Stimulated activated CD8-positive, alpha-beta memory T cell treated with anti-CD3 and anti-CD28 coated beads, Interleukin-7, amount 100 ng/mL, for 48 hours (primary cell): ENCODE measurements at places on chromosomes 2 and 18.

DNA sequence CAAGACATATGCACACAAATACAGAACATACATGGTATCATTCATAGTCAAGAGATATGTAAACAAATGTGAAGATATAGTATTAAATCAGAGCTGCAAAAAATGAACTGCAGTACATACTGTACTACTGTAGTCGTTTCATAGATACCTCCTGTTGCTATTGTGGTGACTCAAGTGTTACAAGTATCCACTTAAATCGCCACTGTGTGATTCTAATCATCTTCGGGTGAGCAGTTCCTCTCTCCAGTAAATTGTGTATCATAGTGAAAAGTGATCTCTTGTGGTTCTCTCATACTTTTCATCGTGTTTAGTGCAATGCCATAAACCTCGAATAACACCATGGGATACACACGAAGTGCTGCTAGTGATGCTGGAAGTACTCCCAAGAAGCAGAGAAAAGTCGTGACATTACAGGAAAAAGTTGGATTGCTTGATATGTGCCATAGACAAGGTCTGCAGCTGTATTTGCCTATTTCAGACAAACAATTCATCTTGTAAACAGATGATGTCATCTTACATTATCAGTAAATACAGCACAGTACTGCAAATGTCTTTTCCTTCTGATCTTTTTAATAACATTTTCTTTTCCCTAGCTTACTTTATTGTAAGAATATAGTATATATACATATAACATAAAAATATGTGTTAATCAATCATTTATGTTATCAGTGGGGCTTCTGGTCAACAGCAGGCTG lies 222.2 kb downstream of the BCL11A start:
- DNase-seq: no peak

- no peak for DNase-seq
Observed at GRCh38 chr2:168781191-168781817, 21.1 kb upstream of the NOSTRIN start.

- DNase-seq: no peak
Observed at GRCh38 chr2:133200684-133201421, 367.4 kb downstream of the NCKAP5 start.

GRCh38 chr18:30748541-30748940 lies 294.0 kb downstream of the DSC3 start:
- no peak for DNase-seq

DNA sequence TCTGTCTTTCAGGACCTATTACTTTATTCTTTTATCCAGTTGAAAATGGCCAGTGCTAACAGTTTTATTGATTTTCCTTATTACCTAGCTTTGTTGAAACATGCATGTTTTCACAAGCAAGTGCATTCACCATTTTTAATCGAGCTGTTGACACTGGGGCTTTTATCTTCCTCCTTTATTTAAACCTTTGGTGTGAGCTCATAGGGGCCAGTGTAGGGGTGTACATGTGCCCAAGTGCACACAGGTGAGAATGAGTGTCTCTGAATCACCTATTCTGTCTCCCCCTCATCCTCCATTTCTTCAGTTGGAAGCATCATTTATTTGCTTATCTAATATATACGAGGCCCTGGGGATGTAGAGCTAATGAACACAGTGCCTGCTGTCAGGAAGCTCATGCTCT lies 199.1 kb downstream of the PRKCE start:
- DNase-seq: no peak

- DNase-seq: no peak
Observed at GRCh38 chr2:231369580-231370428, 25.7 kb upstream of the B3GNT7 start.

- peak; percentile 25 for DNase-seq
Observed at GRCh38 chr2:42881732-42882131, 89.3 kb upstream of the HAAO start.

DNA sequence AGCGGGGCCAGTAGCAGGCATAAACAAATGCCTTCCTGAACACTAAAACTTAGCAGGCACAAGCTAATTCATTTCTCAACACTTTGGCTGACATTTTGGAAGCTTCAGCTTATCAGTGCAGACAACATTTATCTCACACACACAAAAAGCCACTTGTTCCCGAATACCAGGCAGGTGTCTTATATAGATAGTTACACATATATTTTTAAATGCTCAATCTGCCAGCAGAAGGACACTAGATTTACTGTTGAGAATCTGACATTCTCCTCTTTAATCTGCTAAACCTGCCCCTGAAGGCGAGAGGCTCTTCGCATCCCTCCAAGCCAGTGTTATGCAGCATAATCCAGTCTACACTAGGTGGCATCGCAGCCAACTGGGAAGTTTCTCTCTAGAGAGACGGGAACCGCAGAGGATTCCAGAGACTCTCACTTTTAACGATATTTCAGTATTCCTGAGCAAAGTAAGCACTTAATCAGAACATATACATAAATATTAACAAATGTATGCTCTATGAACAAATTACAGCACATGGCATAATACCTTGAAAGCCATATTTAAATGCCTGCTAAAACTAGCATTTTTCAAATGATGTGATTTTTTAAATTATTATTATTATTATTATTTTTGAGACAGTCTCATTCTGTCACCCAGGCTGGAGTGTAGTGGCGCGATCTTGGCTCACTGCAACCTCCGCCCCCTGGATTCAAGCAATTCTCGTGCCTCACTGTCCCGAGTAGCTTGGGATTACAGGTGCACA lies 90.2 kb upstream of the SCG2 start:
- no peak for DNase-seq

GRCh38 chr18:73235491-73235890 lies 367.7 kb upstream of the NETO1 start:
- no peak for DNase-seq

DNA sequence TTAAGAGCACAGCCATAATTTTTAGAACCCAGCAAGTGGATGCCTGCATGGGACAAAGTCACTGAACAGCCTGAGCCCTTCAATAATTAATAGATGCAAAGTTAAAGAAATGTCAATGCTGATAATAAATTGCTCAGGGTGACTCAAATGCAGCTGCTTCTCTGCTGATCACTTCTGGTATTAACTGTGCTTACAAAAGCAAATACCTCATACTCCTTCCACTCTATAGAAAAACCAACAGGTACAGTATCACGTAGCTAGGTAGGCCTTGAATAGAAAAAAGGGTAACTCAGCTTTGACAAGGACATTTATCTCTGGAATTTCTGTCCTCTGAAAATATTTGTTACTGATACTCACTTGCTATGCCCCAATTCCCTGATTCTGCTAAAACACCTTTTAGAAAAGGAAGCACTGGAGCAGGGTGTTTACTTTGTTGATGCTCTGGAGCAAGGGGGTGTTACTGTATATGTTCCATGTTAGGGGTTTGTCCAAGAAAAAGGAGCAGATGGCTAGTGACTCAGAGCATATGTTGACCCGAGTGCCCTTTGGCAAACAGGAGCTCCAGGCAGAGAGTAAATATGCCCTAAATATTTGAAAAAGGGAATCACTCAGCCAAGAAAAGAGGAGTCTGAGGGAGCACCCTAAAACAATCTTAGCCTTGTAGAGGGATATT lies 59.1 kb upstream of the RTN4 start:
- no peak for DNase-seq

- no peak for DNase-seq
Observed at GRCh38 chr18:45275367-45276113, 339.7 kb upstream of the SLC14A2 start.

DNA sequence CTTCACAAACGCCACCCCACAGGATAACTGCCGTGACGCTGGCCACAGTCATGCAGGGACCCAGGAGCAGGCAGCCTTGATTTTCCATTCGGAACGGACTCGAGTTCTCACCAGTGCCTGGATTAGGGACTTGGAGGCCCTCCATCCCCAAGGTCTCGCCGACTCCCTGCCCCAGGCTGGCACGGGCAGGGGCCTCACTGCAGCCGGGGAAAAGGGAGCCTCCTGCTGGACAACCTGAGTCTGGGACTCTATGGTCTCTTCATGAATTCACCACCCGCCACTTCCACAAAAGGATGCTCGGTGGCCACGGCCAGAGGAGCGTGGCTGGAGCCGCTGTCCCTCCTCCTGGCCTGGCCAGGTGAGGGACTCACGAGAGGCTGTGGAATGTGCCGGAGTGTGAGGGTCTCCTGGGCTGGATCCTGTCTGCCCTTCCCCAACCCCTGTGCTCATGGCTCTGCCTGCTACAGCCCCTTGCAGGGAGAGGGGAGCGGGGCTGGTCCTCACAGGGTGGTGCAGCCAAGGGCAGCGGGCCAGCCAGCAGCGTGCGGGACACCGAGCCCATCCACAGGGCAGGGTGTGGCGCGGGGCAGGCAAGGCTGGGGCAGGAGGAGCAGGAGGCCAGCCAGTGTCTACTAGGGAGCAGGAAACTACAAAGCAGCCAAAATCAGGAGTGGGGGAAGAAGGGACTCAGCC lies 42.3 kb downstream of the AQP12A start:
- DNase-seq: no peak

DNA sequence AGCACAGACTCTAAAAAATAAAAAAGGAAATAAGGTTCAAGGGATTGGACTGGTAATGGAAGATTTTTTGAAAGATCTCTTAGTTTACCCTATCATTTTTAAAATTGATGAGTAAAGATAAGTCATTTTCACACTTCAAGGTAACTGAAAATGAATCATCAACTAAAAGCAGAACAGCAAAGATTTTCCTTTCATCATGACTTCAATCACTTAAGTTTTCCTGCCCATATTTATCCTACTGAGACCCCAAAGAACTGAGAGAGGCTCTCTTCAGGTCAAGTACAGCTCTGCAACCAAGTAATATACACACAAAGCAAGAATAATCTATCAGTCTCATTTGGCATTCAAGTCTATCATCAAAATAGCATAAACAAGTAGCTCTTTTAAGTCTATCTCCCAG lies 540.7 kb downstream of the METTL4 start:
- DNase-seq: no peak

DNA sequence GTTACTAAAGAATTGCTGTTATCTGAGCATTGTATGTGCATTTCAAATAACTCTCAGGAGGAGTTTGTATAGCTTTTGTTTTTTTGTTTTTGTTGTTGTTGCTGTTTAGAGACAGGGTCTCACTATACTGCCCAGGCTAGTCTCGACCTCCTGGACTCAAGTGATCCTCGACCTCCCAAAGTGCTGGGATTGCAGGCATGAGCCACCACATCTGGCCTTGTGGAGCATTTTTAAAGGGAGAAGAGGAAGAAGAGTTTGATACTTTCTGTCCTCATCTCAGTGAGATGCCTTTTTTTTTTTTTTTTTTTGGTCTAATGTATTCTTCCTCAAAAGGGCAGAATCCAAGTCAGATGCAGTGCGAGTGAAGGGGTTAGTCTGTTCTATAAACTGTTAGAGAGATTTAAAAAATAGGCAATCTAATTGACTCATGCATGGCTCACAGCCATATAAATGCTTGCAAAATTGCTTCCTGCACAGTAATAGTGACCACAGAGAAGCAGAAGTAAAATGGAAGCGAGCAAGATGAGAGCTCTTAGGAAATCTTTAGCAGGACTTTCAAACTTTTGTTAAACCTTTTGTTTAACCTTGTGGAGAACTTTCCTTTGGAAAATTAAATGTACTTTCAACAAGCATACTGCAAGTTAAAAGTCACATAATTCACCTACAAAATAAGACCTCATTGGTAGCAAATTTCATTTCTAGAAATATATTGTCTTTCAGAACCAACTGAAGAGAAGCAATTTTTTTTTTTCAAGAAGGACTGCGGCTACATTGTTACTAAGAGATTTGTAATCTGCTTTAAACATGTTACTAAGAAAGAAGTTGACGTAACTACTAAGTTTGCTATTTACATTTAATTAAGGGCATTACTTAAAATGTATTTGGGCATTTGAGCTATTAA lies 52.3 kb upstream of the ROCK1 start:
- no peak for DNase-seq

- no peak for DNase-seq
Observed at GRCh38 chr2:217924346-217924901, 78.4 kb downstream of the TNS1 start.

DNA sequence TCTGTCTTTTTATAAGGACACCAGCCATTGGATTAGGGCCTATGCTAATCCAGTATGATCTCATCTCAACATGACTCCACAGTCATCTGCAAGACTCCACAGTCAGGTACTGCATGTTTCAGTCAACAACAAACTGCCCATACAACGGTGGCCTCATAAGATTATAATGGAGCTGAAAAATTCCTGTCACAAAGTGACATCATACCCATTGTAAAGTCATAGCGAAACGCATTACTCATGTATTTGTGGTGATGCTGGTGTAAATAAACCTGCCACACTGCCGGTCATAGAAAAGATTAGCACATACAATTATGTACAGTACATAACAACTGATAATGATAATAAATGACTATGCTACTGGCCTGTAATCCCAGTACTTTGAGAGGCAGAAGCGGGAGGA lies 102.2 kb downstream of the TEX51 start:
- no peak for DNase-seq

DNA sequence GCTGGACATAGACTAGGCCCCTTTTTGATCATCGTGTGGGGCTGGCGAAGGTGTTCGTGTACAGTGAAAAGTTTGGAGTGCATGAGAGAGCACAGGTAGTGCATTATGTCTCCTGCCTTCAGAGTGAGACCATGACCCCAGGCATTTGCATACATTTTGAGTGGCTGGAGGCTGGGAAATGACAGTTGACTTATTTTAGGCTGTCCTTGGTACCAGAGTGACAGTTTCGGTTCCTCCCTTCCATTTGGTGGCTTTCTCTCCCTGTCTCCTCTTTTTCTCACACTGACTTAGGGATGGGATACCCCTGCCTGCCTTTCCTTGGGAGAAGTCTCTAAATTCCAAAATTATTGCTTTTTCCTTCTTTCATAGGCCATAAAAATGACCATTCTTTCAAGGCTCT lies 20.1 kb downstream of the SERPINB12 start:
- DNase-seq: no peak

GRCh38 chr2:120564213-120565094 lies 171.2 kb upstream of the GLI2 start:
- DNase-seq: no peak

GRCh38 chr2:239685556-239685955 lies 284.7 kb upstream of the HDAC4 start:
- no peak for DNase-seq

- DNase-seq: no peak
Observed at GRCh38 chr2:147463881-147464520, 380.8 kb upstream of the ACVR2A start.

DNA sequence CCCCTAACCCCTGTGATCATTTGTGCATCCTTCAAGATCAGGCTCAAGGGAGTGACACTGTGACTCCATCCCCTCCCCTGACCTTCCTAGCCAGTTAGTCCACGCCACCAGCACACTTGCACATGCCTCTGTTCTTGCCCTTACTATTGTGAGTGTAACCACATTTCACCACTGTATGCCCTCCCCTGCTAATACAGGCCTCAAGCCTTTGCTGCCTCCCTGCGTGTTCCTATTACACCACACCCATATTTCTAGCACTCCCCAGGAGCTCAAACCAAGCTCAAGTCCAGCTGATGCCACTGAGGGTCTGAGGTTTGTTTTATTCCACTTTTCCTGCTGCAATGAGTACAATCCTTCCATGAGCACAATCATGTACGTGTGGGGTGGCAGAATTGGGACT lies 288.9 kb upstream of the FBXO11 start:
- DNase-seq: no peak

DNA sequence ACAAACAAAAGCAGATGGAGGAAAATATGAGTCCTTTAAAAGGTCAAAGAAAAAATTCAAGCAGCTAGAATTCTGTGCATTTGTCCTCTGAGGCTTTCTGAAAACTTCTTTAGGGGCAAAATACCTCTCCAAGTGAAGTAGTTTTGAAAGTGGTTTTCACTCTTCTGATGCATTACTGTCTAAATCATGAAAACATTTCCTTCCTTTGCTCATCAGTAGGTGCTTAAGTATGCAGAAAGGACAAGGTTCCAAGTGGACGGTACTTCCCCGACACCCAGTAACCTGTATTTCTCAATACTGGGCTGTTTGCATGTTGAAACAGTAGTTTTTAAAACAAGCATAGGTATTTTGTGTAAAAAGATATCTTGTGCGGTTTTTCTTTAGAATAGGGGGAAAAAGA lies 189.1 kb upstream of the ERBB4 start:
- no peak for DNase-seq
